NCI-H82 (cell line): ENCODE measurements at places on chromosomes 1 and 21.
A peak's percentile ranks its signal among the peaks of the same experiment; 100 is the strongest.

GRCh38 chr21:28793043-28793442 lies 199.6 kb downstream of the LTN1 start:
- no peak for DNase-seq

DNA sequence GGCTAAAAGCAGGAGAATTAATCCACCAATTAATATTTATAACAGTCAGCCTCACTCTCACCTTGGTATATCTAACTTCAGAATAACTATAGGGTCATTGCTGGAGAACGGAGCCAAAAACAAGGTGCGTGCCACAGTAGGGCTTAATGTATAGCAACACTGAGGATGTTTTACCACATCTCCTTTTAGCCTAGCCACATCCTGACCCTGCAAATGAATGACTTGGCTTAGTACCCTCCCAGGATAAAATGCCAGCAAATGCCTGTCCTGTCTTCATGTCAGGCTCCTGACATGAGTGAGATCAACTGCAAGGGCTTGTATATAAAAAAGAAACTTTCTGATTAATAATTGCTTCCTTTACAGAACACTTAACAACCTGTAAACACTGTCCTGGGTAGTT lies 2.7 kb upstream of the CDC42BPA start:
- DNase-seq, result no peak

DNA sequence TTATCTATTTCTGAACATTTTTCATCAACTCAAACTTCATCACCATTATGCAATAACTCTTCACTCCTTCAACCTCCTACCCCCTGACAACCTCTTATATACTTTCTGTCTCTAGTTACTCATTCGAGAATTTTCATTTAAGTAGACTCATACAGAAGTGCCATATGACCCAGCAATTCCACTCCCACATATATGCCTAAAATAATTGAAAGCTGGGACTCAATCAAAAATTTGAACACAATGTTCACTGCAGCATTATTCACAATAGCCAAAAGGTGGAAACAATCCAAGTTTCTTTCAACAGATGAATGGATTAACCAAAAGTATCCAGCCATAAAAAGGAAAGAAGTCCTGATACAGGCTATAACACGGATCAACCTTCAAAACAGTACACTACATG lies 24.1 kb downstream of the COL11A1 start:
- DNase-seq, result no peak

GRCh38 chr1:152451254-152451653 lies 37.2 kb upstream of the CRNN start:
- peak; percentile 21 for DNase-seq

DNA sequence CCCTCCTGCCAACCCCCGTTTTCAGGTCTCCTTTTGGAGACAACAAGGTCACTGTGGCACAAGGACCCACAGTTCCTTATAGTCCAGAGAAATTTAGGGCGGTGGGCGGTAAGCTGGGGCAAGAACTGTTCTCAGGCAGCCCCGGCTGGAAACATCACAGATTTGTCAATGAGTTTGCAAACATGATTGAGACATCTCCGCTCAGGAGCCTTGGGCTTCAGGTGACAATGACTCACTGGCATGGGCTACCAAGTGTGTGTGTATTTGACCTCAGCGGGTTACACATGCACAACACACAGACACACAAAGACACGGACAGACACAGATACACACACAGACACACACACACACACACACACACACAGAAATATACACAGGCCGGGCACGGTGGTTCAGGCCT lies 58.2 kb upstream of the ABCG1 start:
- DNase-seq, result no peak

DNA sequence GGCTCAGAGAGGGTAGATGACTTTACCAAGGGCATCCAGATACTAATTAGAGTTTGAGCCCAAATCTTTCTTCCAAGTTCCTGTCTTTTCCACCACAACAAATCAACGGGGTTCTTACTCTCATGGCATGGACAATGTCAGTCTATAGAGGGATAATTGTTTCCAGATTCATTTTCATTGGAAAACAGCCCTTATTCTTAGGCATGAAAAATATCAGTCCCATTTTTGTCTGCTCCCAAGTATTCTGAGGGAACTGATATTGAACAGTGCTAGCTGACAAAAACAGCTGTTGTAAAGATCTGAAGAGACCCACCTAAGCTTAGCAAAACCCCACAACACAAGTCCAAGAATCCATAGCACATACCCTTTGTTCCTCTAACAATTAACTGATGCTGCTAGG lies 349.1 kb upstream of the BEND5 start:
- no peak for DNase-seq

DNA sequence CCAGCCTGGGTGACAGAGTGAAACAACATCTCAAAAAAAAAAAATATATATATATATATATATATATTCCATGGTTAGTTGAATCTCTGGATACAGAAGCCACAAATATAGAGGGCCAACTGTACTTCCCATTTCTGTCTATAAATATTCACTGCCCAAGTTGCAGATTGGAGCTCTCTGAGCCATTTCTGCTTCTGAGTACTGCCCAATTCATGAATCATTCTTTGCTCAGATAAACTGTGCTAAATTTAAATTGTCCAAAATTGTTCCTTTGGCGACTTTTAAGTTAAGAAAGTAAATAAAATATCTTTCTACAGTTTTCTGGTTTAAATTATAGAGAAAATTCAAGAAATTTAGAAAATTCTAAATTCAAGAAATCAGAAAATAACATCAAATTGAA lies 23.2 kb upstream of the C1orf146 start:
- DNase-seq, result no peak

DNA sequence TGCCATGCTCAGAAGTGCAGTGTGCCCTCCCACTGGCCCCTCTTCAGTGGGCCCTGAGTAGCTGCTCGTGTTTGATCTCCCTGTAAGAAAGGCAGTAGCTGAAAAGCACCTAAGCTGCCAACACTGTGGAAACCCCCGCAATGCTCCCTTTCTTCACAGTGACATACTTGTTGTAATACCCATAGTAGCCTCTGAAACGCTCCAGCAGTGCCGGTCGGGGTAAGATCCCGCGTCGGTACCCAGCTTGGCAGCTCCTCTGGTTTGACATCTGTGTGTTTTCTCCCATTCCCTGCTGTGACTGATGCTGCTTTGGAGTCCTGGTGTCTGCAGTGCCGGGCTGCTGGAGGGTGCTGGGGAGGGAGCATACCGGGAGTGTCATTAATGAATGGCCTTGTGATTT lies 3.6 kb downstream of the CHAF1B start:
- DNase-seq, result peak; percentile 77

- DNase-seq, result peak; percentile 61
These were observed 30.9 kb upstream of the TAL1 start for GRCh38 chr1:47262787-47263413.

GRCh38 chr1:91608876-91609275 lies 108.2 kb downstream of the CDC7 start:
- no peak for DNase-seq

- no peak for DNase-seq
These were observed 66.9 kb downstream of the PRDM2 start for GRCh38 chr1:13766592-13767564.

- peak; percentile 54 for DNase-seq
These were observed 2.3 kb upstream of the ACTA1 start for GRCh38 chr1:229436201-229436600.

- DNase-seq, result no peak
These were observed 146.4 kb downstream of the KIF26B start for GRCh38 chr1:245301162-245301580.

GRCh38 chr1:108124622-108125311 lies 75.4 kb downstream of the SLC25A24 start:
- no peak for DNase-seq

DNA sequence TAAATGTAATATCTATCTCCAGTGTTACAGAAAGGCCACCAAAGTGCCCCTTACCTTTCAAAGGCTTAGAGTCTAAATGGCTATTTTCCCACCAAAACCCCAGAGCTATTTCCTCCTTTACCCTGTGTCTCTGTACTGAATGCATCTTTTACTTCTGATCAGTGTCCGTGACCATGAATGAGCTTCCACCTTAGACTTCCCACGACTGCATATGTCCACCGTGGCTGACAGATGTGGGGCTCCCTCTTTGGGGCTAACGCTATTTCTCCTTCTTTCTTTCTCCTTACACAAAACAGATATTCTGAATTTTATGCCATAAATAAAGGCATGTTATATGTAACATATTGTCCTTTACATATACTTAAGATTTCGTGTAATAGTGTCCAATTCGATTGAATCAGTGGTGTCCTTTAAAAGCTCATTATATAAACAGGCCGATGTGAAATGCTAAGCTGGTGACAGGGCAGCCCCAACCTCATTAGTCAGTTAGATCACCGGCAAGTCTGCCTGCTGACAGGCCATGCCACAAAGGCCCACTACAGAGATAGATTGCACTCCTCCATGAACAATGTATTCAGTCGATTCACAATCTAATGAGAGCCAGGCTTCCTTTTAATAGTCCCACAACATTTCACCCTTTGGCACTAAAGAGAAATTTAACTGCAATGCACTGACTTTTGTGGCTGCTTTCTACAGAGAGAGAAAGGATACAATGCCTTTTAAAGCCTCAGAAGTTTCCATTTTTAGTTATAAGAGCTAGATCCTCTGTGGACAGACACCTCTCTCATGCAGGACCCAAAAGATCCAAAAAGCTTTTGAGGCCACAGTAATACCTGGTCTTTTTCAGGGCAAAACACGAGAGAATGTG lies 297.9 kb downstream of the PCP4 start:
- DNase-seq, result no peak

DNA sequence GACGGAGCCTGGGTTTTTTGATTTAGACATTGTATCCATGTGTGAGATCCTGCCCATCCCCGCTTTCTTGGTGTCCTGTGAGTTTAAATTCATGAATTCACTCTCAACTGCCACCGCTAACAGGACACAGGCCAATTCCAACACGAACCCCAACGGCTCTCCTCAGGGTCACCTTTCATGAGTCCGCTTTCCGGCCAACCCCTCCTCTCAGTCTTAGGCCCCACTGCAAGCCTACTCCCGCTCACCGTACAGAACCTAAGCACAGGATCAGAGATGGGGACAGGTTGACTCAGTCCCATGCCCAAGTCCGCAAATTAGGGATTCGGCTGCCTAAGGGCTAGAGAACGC lies 238 bp upstream of the SCP2 start:
- no peak for DNase-seq

- DNase-seq, result peak; percentile 37
These were observed 30.8 kb downstream of the SPAG17 start for GRCh38 chr1:118154220-118154619.
